ENCODE measurements at places on chromosomes 6 and 20.

GRCh38 chr6:109896341-109896740, 81.8 kb upstream of the GPR6 start:
- DNase-seq = peak; percentile 19

DNA sequence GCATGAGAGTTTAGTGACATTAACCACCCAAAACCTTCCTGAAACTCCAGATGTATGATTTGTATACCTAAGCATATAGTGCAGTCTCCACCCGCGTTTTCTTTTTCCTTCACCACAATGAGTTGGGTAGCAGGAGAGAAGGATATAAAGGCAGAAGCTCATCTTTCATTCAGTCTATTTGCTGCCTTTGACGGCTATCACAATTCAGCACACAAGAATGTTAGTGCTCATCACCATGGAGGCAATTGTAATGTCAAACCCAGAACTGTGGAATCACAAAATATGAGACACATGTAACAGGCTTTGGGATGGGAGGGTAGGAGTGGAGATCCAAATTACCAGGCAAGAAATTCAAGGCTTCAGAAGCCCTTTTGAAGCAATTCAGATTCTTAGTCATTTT, 17.6 kb downstream of the ZHX3 start:
- DNase-seq = peak; percentile 51

DNA sequence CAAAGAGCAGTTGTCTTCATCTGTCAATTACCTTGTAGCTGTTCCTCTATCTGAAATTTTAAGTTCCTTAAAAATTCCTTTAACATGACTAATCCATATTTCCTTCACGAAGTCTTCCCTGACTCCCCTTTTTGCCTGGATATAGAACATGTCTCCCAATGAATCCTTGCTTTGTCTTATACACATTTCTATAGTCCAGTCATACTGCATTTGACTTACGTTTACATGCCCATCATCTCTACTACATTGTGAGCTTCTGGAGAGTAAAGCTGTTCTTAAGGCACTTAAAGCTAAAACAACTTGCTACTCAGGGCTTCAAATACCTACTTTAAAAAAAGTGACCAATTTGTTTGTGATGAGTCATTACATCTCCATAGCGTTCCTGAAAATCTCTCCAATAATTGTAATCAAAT, 4.9 kb downstream of the REV3L start:
- peak; percentile 68 for DNase-seq

DNA sequence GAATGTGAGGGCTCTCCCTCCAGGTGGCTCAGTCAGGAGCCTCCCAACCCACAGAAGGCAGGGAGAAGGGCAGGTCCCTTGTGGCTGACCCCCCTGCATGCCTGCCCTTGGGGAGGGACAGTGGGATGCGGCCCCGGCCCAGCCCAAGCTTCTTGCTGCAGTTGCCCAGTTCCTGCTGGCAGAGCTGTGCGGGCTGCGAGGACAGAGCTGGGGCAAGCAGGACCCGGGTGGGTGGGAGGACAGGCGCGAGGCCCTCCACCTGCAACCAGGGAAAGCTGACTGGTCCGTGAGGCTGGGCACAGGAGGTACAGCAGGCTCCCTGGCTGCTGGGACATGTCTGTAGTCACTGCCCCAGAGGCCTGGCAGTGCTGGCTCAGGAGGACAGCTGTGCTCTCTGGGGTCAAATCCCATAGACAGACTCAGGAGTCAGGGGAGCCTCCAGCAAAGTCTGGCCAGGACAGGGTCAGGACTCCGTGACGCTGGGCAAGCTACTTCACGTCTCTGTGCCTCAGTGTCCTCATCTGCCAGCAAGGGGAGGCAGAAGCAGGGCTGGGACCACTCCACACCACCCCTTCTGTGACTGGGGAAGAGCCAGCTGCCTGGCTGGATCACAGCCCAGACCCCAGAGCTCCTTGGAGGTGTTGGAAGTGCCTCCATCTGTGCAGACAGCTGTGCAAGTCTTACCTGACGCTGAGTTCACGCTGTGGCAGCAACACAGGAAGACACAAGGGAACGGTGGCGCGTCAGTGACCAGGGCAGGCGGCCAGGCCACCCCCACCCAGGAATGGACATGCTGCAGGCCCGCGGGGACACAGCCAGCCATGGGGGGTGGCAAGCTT, 13.0 kb downstream of the UCKL1 start:
- no peak for DNase-seq

DNA sequence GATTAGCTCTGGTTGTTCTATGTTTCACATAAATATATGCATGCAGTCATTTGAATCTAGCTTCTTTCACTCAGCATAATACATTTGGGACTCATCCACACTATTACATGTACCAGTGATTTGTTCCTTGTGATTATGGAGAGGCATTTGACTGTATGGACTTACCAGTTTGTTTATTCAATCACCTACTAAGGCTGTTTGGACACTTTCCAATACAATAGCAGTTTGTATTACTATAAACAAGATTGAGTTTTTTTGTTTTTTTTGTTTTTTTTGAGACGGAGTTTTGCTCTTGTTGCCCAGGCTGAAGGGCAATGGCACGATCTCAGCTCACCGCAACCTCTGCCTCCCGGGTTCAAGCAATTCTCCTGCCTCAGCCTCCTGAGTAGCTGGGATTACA, 109.8 kb upstream of the DST start:
- no peak for DNase-seq

DNA sequence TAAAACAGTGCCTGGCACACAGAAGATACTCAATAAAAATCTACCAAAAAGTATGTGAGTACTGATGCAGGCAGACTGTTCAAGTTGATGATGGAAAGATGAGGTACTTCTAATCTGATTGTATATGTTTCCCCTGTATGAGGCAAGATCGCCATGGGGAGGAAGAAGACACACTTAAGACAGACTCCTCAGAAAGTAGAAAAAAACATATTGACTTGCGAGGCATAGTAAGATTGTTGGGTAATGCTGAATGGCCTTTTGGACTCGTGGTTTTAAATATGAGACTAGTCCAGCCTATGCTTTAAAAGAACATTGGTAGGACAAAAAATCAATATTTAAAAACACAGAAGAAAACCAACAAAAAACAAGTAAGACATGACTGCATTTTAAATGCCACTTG, 72.6 kb downstream of the SHPRH start:
- no peak for DNase-seq

DNA sequence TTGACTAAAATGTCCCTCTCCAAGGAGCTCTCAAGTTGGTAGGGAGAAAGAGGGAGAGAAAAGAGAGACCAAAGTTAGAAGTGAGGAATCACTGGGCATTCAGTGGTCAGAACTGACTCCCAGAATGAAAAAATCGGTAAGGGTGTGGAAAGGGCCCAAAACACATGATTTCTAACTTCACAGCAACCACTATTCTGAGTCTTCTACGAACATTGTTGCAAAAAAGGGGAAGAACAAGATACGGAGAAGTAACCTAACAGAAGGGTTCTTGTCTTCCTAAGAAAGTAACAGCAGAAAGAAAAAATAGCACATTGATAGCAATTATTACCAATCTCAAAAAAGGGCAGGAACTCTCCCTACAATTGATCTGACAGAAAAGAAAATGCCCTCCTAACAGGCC, 65.6 kb downstream of the ATP9A start:
- DNase-seq = no peak

DNA sequence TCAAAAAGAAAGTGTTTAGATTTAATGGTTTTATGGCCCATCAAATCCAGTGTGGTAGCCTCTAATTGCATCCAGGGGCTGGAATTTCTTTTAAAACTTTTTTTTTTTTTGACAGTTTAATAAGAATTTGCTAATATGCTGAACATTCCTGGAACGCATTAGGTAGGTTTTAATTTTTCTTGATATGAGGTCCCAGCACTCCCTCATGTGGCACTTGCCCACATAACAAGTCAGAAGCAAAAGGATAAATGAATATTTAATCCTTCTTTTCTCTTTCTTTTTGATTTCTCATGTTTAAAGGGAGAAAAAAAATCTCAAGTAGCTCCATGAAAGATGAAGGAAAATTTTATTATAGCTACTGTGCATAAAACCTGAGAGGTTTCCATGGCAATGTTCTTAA, 13.5 kb downstream of the HAO1 start:
- peak; percentile 37 for DNase-seq

DNA sequence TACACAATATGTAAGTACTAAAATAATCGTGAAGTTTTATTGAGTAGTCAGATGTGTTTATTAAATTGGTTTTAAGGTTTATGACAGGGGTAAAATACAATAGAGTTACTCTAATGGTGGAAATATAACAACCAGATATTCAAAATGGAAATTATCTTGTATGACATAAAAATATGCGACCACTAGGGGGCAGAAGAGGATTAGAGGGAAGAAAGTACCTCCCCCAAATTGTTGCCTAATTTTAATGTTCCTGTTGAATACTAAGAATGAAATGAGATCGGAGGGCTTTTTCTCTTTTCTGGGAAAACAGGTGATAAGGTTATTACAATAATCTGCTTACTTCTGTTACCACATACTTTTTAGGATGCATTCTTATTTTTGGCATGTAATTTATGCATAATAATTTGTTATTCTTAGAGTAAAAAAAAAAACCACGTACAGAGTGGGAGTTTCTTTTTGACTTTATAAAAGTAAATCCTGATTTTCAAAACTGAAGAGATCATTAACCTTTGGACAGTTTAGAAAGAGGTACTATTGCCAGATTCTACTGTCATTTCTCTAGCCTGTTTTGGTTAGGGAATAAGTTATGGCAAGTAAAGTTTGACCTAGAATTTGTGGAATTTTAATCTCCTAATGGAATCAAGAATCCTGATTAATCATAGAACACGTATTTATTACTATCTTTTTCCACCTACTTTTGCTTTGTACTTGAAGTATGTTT, 159.2 kb downstream of the CD109 start:
- DNase-seq = peak; percentile 61
